ENCODE measurements at places on chromosomes 6 and 20.

DNA sequence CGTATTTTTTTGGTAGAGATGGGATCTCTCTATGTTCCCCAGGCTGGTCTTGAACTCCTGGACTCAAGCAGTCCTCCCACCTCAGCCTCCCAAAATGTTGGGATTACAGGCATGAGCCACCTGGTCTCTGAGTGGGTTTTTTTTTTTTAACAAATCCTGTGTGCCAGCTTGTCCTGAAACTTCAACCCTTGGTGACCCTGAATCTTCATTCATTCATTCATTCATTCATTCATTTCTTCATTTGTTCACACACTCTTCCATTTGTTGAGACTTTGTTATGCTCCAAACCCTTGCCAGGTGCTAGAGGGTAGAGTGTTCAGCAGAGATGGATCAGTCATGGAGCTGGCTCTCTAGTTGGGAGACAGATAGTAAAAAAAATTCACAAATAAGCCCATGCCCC, 12.0 kb upstream of the VAPB start:
- DNase-seq: no peak

GRCh38 chr20:38672504-38672903, 51.8 kb upstream of the SLC32A1 start:
- no peak for DNase-seq

DNA sequence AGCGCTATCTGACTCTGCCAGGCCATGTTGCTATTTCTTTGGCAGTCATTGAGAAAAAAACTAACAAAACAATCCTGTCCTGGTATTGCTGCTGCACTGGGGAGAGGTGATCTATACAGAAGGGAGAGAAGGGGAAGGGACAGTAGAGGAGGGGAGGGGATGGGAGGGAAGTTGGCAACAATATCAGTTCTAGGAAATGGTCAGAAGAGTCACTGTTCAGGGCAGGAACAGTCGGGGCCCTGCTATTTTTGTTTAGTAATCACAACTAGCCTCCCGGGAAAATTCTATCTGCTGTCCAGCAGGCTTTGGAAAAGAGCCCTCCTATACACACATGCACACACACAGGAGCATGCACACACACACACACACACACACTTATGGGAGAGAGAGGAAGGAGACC, 142.3 kb upstream of the CARMIL1 start:
- DNase-seq: no peak

GRCh38 chr6:147653631-147654030, 145.1 kb downstream of the SAMD5 start:
- no peak for DNase-seq

GRCh38 chr6:27119761-27120160, 127.7 kb upstream of the PRSS16 start:
- DNase-seq: no peak

DNA sequence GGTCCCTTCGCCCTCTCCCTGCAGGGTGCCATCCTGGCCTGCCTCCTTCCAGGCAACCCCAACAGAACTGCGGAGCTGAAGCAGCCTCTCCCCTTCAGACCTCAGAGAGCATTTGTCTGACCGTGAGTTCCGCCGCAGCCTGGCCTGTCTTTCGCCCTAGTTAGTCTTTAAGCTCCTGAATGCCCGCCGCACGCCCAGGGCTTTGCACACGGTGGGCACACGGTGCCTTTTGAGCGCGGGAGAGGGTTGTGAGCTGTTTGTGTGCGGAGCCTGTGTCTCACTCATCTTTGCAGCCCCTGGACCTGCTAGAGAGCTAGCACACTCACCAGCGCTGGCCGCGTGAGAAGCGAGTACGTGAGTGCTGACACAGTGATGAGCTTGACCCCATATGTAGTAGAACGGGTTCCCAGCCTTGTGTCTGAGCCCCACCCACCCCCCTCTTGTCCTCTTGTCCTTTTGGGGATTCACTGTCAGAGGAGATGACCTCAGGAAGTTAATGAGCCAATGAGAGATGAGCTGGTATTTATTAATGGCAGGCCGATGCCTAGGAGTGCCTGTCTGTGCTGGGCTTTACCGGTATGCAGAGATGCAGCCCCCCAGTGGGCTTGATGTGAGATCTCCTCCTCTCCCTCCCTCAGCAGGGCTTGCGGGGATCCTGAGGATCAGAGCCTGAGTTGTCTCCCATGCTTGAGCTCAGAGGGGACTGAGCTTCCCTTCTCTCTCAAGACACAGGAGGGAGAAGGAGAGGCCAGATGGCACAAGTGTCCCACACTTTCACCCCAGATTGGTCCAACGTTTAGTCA, 249.2 kb downstream of the FARS2 start:
- no peak for DNase-seq

- DNase-seq: no peak
Measured at GRCh38 chr6:154491567-154492470, 18.7 kb downstream of the CNKSR3 start.

DNA sequence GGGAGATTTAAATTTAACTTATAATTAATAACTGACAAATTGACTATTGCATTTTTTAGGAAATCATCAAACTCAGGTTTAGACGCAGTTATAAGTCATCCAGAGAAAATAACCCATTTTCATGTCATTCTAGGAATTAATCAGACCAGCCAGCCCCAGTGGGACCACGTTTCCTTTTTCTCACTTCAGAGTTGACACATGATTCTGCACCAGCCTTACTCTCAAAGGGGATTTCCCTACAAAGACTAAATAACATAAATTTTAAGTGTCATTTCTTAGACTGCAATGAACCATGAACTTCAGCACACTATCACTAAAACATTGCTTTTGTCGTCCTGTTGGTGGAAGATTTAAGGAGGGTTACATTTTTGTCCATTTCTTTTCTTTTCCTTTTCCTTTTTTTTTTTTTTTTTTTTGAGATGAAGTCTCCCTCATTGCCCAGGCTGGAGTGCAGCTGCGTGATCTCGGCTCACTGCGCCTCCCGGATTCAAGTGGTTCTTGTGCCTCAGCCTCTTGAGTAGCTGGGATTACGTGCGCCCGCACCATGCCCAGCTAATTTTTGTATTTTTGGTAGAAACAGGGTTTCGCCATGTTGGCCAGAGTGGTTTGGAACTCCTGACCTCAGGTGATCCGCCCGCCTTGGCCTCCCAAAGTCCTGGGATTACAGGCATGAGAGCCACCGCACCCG, 3.6 kb downstream of the IPCEF1 start:
- DNase-seq: peak; percentile 25

DNA sequence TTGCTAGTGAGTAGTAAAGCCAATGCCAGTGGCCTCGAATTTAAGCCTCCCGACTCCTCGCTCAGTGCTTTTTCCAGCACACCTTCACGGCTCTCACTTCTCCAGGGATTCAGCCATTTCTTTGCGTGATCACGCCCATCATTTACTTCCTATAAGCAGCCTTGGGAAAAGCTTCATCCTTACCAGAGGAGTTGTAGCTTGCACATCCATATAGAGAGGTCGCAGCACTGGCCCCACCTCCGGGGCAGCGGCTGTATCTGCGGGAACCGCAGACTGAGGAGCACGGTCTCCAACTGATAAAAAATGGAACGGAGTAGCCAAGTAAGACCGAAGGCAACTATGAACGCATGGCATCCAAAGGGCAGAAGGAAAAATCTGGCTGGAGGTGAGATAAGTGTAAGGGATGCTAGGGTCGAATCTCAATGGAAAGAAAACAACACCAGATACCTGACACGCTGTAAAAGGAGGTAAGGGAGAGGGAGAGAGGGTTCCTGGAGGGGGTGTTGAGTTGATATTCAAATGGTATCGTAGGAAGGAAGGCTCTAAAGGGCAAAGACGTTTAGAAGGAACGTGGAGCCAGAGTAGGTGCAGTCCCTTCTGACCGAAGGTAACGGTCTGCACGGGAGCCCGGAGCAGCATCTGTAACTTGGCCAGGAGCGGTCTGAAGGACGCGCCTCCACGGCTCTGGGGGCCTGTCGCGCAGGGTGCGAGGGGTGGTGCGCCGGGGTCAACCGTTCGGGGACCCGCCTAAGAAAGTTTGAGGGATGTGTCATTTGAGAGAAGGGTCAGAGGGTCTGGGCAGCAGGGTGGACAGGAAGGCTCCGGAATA, 640 bp downstream of the NFS1 start:
- peak; percentile 44 for DNase-seq

DNA sequence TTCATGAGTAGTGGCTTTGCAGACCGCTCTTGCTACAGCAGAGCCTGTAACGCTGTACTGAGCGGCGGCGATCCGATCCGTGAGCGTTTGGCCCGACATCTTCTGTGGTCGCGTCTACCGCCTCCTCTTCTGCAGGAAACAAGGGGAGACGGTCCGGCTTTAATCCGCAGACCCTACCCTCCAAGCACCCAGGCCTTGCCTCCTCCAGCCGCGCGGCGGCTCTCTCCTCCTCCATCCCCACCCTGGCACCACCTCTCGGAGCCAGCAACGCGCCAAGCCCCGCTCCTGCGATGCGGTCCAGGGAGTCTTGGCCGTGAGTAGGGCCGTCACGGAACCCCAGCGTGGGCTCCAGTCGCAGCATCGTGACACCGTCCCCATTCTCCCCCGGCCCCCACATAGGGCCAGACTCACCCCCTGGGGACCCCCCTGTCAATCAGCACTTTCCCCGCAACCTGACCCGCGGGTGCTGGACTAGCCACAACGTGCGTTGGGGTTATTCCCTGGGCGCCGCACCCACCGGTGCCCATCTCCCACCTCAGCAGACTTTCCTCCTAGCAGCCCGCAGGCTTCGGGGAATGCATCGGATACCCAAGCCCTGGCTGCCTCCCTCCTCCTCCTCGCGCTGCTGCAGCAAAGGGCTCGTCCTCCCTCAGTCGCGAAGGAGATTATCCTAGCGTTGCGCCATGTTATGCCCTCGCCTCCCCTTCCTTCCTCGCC, 914 bp downstream of the SNAP91 start:
- DNase-seq: no peak

GRCh38 chr6:14500809-14501208, 383.2 kb downstream of the CD83 start:
- no peak for DNase-seq
